ENCODE measurements at places on chromosomes 4 and X.

DNA sequence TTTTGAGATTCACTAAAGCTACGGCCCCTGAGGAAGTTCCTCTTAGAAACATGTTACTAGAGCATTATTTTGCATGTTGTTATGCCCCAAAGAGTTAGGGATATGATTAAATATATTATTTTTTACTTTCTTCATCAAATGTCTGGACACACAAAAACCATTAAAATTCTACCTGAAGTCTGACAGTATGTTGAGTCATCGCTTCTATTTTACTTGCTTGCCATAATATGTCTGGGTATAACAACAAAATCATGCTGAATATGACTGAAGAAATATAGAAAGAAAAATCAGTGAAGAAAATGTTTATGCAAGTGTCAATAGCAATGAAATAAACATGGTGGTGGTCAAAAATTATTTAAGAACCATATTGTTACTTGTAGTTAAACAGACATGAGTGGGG lies 1818.5 kb upstream of the ADGRL3 start:
- DNase-seq = no peak

GRCh38 chr4:119032921-119033685 lies 102.5 kb upstream of the MYOZ2 start:
- no peak for DNase-seq

DNA sequence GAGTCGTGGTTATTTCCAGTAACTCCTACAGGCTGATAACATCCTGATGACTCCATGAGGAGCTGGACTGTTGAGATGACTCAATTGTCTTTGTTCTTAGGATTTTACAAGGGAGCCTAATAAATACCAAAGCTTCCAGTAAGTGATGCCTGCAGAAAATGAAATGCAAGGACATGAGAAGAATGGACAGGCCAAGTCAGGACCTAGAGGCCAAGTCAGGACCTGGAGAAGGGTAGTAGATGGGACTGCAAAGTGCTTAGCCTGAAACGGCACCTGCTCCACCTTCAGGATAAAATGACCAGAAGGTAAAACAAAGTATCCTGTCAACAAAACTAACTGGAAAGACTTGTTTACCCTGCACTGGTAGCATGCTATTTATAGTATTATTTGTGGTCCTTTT lies 6.4 kb upstream of the SLC10A6 start:
- DNase-seq = no peak

DNA sequence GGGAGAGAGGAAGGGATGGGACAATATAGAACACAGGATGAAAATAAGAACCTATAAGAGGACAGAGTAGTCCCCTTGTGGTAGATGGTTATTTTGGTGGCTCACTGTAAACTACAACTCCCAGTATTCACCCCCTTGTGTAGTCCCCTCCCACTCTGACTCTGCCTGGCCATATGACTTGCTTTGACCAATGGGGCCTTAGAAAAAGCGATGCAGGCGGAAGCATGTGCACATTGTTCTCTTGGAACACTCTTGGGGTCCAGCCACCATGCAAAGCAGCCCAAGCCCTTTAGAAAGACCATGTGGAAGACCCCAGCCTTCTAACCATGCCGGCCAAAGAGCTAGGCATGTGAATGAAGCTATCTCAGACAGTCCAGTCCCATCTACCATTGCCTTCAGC lies 415.0 kb downstream of the BCOR start:
- DNase-seq = no peak

GRCh38 chr4:33628296-33628695 lies 2616.0 kb downstream of the ARAP2 start:
- DNase-seq = peak; percentile 73

- DNase-seq = no peak
These were observed 38.4 kb downstream of the WDFY3 start for GRCh38 chr4:84928089-84928488.

DNA sequence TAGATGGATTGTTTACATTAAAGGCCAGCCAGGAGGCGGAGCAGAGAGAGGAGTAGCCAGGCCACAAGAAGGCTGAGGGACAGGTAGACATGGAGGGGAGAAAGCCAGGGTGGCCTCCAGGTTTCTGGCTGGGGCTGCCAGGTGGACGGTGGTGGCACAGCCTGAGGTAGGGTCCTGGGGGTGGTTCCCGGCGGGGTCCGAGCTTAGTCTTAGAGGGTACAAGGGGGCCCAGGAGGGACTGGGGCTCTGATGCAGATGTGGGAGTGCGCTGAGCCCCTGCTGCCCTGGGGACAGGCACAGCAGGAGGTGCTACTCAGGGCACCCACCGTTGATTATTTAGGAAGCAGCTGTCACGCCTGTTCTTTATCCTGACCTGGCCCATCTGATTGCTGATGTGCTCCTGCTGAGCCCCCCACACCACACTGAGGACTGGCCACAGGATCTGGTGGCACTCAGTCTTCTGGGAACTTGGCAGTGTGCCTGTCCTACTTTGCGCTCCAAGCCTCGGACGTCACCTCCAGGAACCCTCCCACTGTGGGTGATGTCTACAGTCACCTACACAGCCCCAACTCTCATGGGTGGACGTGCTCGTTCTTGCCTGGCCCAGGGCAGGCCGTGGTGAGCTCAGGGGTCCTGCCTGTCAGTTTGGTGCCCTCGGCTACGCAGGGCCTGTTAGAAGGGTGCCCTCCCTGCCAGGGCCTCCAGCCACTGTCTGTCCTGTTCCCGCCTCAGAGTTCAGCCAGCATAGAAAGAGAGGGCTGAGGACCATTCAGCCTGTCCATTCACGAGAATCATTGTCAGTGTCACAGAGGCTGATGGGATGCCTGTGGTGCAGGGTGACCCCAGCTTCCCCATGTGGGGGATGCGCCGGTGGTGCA lies 12.0 kb downstream of the WFS1 start:
- DNase-seq = no peak

- no peak for DNase-seq
These were observed 1040.0 kb downstream of the FAT4 start for GRCh38 chr4:126354784-126355183.

GRCh38 chr4:33890841-33891240 lies 2353.5 kb downstream of the ARAP2 start:
- peak; percentile 43 for DNase-seq

- DNase-seq = peak; percentile 30
These were observed 37.3 kb downstream of the NUDT11 start for GRCh38 chrX:51459125-51459524.

GRCh38 chr4:84481860-84482245 lies 17.2 kb downstream of the NKX6-1 start:
- no peak for DNase-seq

DNA sequence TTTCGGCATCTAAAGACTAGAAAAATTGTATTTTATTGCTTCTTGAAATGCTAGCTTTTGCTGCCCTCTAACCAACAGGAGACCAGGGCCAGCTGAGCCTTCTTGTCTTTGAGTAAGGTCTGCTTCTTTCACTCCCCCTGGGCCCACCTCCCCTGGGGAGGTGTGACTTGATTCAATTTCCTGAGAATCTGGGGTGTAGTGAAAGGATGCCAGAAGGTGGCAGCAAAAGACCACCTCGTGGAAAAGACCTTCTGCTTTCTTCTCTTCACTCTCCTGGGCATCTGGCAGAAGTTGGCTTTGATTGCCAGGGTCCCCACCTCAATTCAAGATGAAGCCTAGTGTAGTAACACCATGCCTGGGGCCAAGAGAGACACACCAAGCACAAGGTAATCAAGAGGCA lies 96.5 kb upstream of the MAOA start:
- DNase-seq = peak; percentile 17

- no peak for DNase-seq
These were observed 859.2 kb upstream of the PRKX start for GRCh38 chrX:4572691-4573090.

DNA sequence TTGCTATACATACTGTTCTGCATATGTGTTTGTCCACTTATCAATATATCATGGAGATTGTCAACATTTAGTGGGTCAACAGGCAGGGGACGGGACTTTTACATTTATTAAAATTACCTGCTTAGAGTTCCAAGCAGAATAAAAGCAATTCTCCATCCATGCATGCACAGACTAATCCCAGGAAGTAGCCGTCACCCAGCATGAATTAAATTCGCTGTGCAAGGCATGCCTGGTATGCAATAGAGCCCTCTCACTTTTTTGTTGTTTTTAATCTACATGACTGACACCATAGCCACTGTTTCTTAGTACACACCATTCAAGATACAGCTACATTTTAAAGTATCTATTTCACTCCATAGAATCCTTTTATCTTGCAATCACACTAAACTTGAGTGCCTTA lies 108.9 kb downstream of the USP46 start:
- no peak for DNase-seq

DNA sequence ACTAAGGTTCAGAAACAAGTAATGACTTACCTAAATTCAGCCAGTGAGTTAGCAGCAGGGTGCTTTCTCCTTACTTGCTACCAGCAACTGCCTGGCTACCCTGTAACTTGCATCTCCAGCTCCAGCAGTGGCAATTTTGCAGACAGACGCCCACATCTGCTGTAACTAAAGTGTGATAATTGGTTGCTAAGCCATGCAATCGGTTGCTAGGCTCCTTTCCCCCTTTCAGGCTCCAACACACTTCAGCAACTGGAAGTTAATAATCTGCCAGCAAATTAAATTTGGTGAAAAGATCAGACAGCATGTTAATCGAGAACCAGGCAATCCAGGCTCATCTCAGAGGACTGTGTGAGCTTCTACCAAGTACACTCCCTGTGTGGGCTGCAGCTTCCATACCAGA lies 24.2 kb upstream of the ARHGEF9 start:
- no peak for DNase-seq

GRCh38 chr4:128583753-128584712 lies 225.5 kb upstream of the JADE1 start:
- peak; percentile 97 for DNase-seq

DNA sequence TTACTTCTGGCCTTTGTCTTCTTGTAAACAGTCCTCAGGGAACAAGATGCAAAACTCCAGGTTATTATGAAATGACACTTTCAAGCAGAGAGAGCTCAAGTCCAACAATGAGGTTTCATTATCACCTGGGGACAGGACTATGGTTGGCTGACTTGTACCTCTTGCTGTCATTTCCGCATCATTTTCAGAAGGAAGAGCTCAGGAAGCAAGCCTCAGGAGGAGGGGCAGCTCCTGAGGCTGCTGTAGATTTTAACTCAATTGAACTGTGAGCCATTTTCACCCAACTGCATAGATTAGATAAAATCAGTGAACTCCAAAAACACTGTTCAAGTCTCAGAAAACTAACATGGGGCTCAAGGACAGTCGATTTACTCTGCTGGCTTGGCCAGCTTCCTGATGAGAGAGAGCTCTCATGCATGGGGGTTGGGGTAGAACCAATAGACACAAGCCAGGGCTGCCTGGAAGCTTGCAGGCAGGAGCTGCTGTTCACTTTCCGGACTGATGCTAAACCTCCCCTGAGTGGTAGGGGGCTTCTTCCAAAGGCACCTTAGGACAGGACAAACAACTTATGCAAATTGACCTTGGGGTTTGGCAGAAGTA lies 23.6 kb downstream of the TMEM255A start:
- no peak for DNase-seq

DNA sequence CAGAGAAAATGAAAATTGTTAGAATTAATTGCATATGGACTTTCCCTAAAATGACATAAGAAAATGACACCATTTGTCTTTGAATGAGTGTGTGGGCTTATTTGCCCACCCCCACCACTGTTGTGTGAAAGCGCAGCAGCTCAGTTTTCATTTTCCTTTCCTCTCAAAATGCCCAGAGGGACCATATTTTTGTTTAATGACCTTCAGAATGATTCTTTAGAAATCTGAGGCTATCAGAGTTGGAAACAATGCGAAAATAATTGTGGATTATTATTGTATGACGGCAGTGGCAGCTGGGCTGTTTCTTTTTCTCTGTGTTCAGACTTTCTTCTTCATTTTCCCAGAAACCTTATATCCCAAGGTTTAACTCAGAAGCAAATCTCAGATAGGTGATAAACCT lies 44.6 kb upstream of the TEX13A start:
- peak; percentile 38 for DNase-seq

Data from SJCRH30 (cell line).